ENCODE measurements at places on chromosomes 7 and 10.

DNA sequence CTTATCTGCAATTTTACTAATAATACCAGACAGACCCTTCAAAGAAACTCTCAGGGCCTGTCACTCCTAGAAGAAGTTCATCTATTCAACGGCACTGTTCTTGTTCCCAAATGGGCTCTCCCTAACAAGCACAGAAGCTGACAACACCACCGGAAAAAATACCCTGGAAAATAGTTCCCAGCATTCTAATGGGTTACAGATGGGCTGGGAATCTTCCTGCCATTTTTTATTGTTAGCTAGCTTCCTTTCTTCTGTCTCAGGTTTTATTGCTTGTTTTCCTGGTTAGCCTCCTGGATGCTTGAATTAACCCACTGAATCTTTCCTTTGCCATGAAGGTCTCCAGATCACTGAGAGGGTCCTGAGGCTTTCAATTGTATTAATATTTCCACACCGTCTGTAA, 689.8 kb upstream of the NRP1 start:
- no peak for DNase-seq

- DNase-seq: no peak
Observed at GRCh38 chr7:28958235-28958979, at the start of gene TRIL. TRIL (minus strand) TSS chr7:28958330; CDS start chr7:28958046, 284 bp downstream.

GRCh38 chr7:44650772-44651171, 44.3 kb downstream of the OGDH start:
- no peak for DNase-seq

DNA sequence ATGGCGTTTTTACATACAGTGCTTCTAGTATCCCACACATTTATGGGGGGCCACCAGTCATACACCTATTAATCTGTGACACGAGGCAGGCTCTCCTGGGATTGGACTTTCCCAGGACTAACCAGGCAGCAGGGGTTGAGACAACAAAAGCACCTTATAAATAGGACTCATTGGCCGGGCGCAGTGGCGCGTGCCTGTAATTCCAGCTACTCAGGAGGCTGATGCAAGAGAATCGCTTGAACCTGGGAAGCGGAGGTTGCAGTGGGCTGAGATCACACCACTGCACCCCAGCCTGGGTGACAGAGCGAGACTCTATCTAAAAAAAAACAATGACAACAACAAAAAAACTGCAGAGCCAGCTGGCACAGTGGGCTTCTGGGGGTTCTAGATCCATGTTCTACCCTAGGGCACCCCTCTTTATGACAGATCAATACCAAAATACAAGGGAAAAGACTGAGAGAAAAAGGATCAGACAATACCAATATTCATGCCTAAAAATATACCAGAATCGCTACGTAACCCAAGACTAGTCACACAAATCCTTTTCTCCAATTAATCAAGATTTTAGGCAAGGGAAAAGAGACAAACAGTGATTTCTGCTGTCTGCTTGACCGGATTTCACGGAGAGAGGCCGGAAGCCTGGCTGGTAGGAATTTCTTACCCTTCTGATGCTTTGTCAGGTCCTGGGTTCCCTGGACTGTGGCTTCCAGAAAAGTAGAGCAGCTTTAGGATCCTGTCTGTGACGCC, 98.4 kb upstream of the CCNY start:
- DNase-seq: no peak

DNA sequence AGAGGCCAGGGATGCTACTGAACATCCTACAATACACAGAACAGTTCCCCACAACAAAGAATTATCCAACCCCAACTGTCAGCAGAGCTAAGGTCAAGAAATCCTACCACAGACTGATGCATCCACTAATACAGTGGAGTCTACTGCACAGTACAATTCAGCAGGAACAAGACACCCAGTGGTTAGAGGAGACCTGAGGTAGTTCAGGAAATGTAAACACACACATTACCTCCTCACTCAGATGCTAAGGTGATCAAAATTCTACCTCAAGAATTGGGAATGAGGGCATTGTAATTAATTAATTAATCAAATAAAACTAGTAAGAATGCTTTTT, 91.4 kb downstream of the ZFAND4 start:
- no peak for DNase-seq

GRCh38 chr7:47186316-47186715, 395.6 kb downstream of the TNS3 start:
- no peak for DNase-seq

GRCh38 chr7:34165927-34166550, 260.7 kb downstream of the BMPER start:
- no peak for DNase-seq

DNA sequence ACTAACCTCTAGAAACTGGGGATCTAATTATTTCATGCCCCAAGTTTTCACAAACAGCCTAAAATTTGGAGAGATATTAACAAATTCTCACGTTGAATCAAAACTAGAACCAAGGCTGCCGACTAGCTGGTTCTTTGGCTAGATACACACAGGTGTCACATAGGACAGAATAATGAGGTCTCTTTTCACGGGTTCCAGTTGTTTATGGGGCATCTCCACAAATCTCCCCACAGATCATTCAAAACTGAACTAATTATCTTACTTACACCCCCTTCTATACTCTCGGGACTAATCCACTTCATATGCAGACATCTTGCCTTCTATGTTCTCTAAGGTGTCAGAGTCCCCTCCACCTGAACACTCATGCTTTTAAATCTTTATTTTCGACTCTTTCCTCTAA, 16.4 kb upstream of the OR2AE1 start:
- no peak for DNase-seq

DNA sequence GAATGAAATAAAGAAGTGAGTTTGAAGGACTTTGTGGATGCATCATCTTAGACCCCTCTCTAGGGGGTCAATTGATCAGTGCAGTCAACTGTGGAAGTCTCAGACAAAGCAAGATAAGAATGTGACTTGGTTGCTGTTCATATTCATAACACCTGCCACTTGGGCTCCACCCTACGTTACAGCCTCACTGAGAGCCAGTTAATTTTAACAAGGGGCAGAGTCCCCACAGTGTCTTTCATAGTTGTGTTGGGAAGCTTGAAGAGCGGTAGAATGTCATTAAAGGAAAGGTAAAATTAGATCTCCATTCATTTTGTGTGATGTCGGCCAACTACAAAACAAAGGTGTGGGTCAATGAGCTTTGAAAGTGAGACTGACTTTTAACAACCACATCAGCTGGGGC, 442.1 kb upstream of the C7orf33 start:
- no peak for DNase-seq

- DNase-seq: no peak
Observed at GRCh38 chr7:151185762-151186639, 1.0 kb downstream of the ASB10 start.

GRCh38 chr10:42519761-42520460, 118.5 kb downstream of the ZNF33B start:
- no peak for DNase-seq

DNA sequence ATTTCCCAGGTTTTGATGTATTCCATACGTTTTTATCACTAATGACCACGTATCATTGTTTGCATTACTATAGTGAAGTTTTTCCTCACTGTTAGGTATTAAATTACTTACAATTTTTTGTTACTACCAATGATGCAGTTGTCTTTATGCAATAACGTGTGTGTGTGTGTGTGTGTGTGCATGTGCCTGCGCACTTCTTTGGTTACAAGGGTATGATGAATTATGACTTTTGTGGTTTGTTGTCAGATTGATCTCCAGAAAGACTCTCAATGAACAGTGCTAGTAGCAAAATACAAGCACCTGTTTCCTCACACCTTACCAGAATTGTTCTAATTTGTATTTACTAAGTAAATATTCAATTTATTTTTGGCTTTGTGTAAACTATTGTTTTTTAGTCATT, 51.5 kb downstream of the MCMBP start:
- DNase-seq: no peak

DNA sequence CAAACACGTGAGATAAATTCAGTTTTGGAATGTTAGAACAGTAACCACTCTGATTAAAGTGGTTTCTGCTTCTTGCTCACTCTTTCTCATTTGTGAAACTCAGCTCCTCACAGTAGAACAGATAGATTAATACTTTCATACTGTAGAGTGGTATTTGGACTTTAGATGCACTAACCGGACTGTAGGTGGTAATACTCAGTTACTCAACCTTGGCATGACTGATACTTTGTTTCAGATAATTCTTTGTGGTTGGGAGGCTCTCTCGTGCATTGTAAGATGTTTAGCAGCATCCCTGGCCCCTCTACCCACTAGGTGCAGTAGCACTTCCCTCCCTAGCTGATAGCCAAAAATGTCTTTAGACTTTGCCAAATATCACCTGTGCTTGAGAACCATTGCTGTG, 37.6 kb downstream of the MCU start:
- no peak for DNase-seq
